ENCODE measurements at places on chromosomes 6 and 20. TPM values are rescaled to one million over a fixed set of nuclear protein-coding genes. Genes with fewer than 3 reads are reported as not detected.

DNA sequence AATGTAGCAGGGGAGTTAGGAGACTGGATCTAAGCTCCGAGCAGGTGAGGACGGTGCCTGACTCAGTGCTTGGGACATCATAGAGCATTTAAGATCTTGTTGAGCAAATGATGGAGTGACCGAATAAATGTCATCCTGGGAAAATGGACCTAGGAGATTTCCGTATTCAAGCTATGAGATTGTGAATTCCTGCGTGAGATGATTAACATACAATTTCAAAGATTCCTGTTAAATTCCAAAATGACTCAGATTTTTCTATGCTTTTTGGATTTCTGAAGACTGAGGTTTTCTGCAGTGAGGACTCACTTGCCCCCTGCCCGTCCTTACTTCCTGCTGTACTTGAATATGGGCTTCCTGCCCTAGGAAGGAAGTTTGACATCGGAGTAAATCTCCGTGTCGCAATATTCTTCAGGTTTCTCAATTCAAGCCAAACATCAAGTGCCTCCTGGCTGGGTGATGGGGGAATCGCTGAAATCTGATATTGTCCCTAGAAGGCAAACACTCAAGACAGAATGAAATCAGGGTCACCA is 5.2 kb downstream of the SYTL3 start:
- DNase-seq = no peak

DNA sequence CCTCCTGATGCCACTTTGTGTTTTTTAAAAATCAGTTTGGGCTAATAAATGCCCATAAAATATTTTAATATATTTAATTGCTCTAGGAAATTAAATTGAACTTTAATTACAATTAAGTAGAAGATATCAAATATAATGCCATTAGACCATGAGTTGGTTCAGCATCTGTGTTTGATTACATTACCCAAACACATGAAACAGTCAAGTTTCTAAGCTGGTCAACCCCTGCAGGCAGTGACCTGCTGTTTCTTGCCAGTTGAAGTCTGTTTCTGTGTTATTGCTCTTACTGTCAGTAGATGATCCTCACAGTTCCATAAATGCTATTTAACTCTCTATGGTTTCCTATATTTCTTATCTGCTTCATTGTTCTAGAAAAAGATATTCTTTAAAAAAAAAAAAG is 9.7 kb upstream of the TENT5A start:
- no peak for DNase-seq

DNA sequence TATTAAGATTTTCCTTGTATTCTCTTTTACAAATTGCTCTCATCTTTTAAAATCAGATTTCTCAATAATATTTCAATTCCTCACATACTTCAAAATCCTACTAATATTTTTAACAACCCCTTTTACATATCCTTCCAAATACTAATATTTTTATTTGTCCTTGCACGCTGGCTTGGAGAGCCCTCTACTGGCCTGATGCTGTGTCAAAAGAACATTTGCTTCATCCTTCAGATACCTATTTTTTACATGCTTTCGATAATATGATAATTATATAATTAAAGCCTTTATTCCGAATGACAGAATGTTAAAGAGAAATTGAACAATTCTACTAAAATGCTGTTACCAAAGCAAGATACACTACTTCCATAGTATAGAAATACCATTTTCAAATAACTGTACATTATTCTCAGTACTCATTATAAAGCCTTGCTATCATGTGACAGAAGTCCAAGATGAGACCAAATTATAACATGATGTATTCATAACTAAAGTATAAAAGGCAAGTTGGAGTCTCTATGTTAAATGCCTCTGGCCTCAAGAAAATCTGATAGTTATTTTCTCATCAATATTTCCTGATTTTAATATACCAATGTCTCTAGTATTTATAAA is 39.0 kb upstream of the PLN start:
- DNase-seq = peak; percentile 59

GRCh38 chr6:120141601-120142000 is 792.0 kb upstream of the MAN1A1 start:
- DNase-seq = no peak

DNA sequence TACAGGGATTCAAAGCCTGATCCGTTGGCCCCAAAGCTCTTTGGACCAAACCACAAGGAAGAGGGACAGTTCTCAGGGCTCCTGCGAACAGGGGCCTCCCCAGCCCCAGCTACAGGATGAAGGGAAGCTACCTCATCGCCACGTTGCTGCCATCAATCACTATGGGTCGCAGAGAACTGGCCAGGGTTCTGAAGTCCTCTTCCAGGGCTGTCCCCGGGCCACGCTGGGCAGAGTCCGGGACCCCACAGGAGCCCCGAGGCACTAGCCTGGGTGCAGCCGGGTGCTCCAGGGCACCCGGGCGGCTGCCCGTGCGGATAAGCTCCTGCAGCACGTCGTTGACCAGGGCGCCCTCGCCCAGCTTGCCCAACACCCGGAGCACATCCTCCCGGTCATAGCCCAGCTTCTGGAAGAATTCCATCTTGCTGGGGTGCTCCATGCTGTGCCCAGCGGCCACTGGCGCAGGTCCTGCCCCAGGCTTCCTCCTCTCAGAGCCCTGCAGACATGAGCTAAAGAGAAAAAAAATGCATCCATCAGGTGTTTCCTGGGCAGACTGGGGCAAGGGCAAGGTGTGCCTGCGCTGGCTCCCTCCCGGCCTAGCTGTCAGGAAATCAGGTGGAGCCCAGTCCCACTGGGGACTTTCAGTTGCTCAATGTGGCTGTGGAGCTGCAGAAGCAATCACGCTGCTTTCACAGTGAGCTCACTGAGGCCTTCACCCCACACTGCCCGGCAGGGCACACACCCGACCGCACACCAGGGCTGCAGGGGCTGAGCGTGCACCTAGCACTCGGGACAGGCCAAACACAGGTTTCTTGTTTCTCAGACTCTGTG is 10.5 kb downstream of the ZC3H12D start:
- DNase-seq = no peak

- DNase-seq = no peak
Measured at GRCh38 chr6:72783666-72784065, 161.8 kb downstream of the KCNQ5 start.

- DNase-seq = no peak
Measured at GRCh38 chr6:75230484-75231325, 12.9 kb downstream of the COX7A2 start.

GRCh38 chr6:45930420-45931040 is 85.1 kb downstream of the CLIC5 start:
- DNase-seq = peak; percentile 74

- DNase-seq = no peak
Measured at GRCh38 chr20:46990596-46991104, 96.0 kb downstream of the EYA2 start.

GRCh38 chr6:75296811-75297779 is 12.5 kb upstream of the TMEM30A start:
- DNase-seq = peak; percentile 89

Gene NKAIN4
- not detected for total RNA-seq

Measured in Karpas-422 (cell line).